ENCODE measurements at places on chromosomes 12 and 14. TPM values are rescaled to one million over a fixed set of nuclear protein-coding genes. Genes with fewer than 3 reads are reported as not detected.

TAS2R42 gene
- not detected for total RNA-seq

GRCh38 chr12:45231515-45232145 is 15.7 kb downstream of the ANO6 start:
- peaks cover 54% of the 10 kb centered on the region for H3K4me1 ChIP-seq
- H3K27me3 ChIP-seq: no peaks in the 10 kb centered on the region
- no peaks in the 10 kb centered on the region for H3K36me3 ChIP-seq
- H3K27ac ChIP-seq: peak overlapping the region; percentile 90
- peak overlapping the region; percentile 9 for H3K4me3 ChIP-seq
- DNase-seq: peak; percentile 81

- peaks cover 38% of the 10 kb centered on the region for H3K4me1 ChIP-seq
- H3K27ac ChIP-seq: no peak overlapping the region
- no peaks in the 10 kb centered on the region for H3K27me3 ChIP-seq
- H3K36me3 ChIP-seq: peaks cover 73% of the 10 kb centered on the region
Observed at GRCh38 chr14:23076785-23077408, 18.0 kb downstream of the ACIN1 start.

DNA sequence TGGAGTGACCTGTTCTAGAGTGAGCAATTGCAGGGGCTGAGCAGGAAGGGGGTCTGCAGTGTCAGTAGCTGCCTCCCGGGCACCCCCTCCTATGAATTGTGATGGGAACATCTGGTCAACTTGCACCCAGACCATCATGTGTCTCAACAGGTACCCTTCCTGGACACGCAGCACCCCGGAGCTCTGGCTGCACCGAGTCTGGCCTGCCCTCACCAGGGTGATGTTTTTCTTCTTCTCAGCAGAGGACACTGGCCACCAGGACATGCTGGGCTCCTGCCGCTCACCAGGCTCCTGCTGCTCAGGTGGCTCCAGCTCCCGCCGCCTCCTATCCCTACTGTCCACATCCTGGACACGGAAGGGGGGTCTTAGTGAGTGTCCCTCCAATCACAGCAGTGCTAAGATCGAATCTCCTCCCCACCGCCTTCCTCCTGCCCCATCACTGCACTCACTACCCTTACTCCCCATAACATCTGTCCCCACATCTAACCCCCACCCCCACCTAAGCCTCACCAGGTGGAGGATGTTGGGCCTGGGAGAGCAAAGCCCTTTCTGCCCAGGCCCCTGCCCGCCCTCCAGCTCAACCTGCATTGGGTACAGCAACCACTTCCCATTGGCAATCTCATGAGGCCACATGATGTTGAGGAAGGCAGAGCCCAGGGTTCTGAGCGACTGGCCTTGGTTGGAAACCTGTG is 14.9 kb downstream of the ITGA7 start:
- H3K27me3 ChIP-seq: no peaks in the 10 kb centered on the region
- H3K36me3 ChIP-seq: no peaks in the 10 kb centered on the region
- DNase-seq: no peak
- no peak overlapping the region for H3K4me3 ChIP-seq

GRCh38 chr12:120408771-120409170 is 29.1 kb upstream of the COX6A1 start:
- DNase-seq: no peak
- no peaks in the 10 kb centered on the region for H3K27me3 ChIP-seq
- no peak overlapping the region for H3K4me3 ChIP-seq
- no peak overlapping the region for H3K27ac ChIP-seq

SOAT2 gene
- 0.07 TPM for total RNA-seq

MBD6 gene
- 13.1 TPM for total RNA-seq

DNA sequence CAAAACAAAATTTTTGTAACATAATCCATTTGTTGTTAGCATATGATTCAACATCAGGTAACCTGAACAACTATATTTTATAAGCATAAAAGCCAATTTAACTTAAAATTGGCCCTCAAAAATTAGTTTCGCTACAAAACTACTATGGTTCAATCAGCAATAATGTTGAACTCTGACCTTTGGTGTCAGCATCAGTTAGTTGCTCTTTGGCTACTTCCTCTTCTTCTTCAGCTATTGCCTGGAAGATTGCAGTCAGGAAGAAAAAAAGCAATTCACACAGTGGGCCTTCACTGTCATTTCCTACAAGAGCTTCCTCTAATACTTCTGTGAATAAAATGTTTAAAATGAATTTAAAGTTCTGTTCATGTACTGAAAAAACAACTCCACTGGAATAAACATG is 78.2 kb upstream of the CFL2 start:
- peaks cover 12% of the 10 kb centered on the region for H3K36me3 ChIP-seq
- no peak overlapping the region for H3K27ac ChIP-seq
- DNase-seq: no peak
- no peaks in the 10 kb centered on the region for H3K27me3 ChIP-seq
- H3K4me1 ChIP-seq: no peaks in the 10 kb centered on the region

CMA1 gene
- total RNA-seq: not detected

GRCh38 chr14:104656014-104656714 is 33.3 kb upstream of the INF2 start:
- H3K27me3 ChIP-seq: no peaks in the 10 kb centered on the region
- no peaks in the 10 kb centered on the region for H3K36me3 ChIP-seq
- no peaks in the 10 kb centered on the region for H3K4me1 ChIP-seq
- H3K4me3 ChIP-seq: no peak overlapping the region
- H3K27ac ChIP-seq: no peak overlapping the region
- DNase-seq: no peak

GRCh38 chr14:21096978-21097635 is 1.3 kb downstream of the ZNF219 start:
- no peak overlapping the region for H3K4me3 ChIP-seq
- H3K4me1 ChIP-seq: peaks cover 16% of the 10 kb centered on the region
- no peaks in the 10 kb centered on the region for H3K36me3 ChIP-seq
- H3K27ac ChIP-seq: no peak overlapping the region
- no peak for DNase-seq
- no peaks in the 10 kb centered on the region for H3K27me3 ChIP-seq

IL26 gene
- not detected for total RNA-seq

EIF2S3B gene
- 0.63 TPM for total RNA-seq

TMEM52B gene
- total RNA-seq: not detected

GRCh38 chr12:25384893-25385248 is 134.1 kb upstream of the KRAS start:
- H3K36me3 ChIP-seq: no peaks in the 10 kb centered on the region
- H3K4me1 ChIP-seq: peaks cover 19% of the 10 kb centered on the region
- H3K27ac ChIP-seq: no peak overlapping the region
- no peaks in the 10 kb centered on the region for H3K27me3 ChIP-seq
- DNase-seq: no peak

GRCh38 chr12:124379938-124380754 is 85.3 kb downstream of the RFLNA start:
- peaks cover 77% of the 10 kb centered on the region for H3K36me3 ChIP-seq
- peak overlapping the region; percentile 86 for H3K27ac ChIP-seq

CLEC4C gene
- total RNA-seq: not detected

DNA sequence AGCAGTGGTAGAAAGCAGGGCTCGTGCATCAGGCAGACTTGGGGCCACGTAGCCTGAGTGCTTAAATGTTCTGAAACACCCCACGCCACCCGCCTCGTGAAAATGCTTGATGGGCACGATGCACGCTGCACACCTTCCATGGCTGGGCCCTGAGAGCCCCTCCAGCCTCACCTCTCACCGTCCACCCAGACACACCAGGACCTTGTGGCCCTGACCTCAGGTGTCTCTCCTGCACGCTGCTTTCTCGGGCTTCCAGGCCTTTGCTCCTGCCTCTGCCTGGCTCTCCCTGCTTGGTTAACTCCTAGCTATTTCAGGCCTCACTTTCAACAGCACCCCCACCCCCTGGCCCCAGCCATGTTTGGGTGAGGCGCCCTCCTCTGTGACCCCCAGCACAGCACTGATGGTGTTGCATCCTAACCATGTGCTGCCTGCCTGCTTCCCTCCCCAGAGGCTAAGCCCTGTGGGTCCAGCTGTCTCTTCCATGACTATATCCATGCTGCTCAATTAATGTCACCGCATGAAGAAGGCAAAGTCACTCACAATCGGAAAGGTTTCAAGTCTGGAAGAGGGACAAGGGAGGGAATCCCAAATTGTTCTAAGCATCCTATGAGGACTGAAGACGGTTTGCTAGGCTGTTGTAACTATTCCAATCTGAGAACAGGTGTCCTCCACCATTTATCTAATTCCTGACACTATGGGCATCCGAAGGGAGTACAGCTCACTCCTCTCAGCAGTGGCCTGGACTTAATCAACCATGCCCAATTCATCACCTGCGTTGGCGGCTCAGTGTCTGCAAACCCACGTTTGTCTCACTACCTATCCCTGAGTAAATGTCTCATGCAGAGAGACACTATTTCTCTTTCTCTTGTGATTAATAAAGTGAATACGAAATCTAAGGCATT is 82.2 kb downstream of the CCDC88C start:
- H3K4me3 ChIP-seq: no peak overlapping the region
- no peak overlapping the region for H3K27ac ChIP-seq
- no peaks in the 10 kb centered on the region for H3K27me3 ChIP-seq
- DNase-seq: no peak
- no peaks in the 10 kb centered on the region for H3K36me3 ChIP-seq

SDR9C7 gene
- not detected for total RNA-seq

DNA sequence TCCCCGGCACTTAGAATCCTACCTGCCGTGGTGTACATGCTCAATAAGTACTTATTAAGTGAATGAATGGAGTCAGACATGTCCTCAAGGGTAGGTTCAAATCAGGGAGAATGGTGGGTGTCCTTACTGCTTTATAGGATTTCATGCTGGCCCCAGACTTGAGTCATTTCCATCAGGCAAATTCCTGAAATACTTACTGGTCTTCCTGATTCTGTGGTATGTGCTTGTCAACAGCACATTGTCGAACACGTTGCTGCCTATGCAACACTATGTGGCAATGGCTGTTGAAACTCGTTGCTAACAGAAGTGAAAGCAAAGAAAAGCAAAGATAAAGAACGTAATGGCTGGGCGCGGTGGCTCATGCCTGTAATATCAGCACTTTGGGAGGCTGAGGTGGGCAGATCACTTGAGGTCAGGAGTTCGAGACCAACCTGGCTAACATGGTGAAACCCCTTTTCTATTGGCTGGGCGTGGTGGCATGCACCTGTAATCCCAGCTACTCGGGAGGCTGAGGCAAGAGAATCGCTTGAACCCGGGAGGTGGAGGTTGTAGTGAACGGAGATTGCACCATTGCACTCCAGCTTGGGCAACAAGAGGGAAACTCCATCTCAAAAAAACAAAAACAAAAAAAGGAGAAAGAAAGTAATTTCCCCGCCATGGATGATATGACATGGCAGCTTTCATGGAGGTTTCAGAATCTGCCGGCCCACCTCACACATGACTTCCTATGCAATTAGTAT is 214.9 kb downstream of the ZFP36L1 start:
- peak; percentile 91 for DNase-seq
- H3K27ac ChIP-seq: peak overlapping the region; percentile 37
- no peaks in the 10 kb centered on the region for H3K27me3 ChIP-seq
- no peaks in the 10 kb centered on the region for H3K36me3 ChIP-seq
- H3K4me3 ChIP-seq: no peak overlapping the region

ASCL1 gene
- not detected for total RNA-seq

DNA sequence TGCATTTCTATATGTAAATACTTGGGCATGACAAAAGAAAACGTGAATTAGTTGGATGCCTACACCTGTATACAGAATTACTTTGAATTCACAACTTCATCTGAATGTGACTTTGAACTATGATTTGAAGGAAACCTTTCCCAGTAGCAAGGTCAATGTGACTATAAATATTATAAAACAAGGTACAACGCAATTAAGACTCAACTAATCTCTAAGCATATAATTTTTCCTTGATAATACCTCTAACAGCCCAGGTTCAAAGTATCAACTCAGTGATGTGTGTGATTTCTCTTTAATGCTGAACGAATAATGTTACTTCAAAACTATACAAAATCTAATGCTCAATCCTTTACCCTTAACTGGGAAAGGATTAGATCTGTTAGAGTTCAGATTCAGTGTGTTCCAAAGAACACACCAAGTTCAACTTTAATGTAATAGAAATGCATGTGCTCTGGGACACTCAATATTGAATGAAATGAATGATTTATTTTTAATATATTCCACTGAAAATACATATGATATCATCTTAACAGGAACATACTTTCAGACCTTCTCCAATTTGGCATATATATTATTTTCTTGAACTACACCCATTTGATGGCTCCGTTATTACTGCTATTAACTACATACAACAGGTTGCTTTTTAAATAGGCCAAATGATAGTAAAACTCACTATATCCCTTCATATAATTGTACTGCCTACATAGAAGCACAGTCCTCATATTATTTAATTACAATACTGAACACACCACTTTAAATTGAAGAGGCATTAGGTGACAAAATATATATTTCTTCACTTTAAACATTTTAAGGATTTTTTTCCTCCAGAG is 40.1 kb upstream of the MTERF2 start:
- no peaks in the 10 kb centered on the region for H3K36me3 ChIP-seq
- no peaks in the 10 kb centered on the region for H3K27me3 ChIP-seq
- peak overlapping the region; percentile 52 for H3K27ac ChIP-seq
- no peak for DNase-seq
- H3K4me3 ChIP-seq: peak overlapping the region; percentile 23
- H3K4me1 ChIP-seq: peaks cover 29% of the 10 kb centered on the region

GRCh38 chr14:104363891-104364760 is 215.4 kb upstream of the C14orf180 start:
- no peak overlapping the region for H3K4me3 ChIP-seq
- no peaks in the 10 kb centered on the region for H3K36me3 ChIP-seq
- H3K4me1 ChIP-seq: no peaks in the 10 kb centered on the region
- H3K27me3 ChIP-seq: peaks cover 73% of the 10 kb centered on the region
- DNase-seq: no peak

EID3 gene
- total RNA-seq: 12.0 TPM

- peaks cover 36% of the 10 kb centered on the region for H3K4me1 ChIP-seq
- peak overlapping the region; percentile 57 for H3K27ac ChIP-seq
- no peak for DNase-seq
- H3K27me3 ChIP-seq: no peaks in the 10 kb centered on the region
- no peaks in the 10 kb centered on the region for H3K36me3 ChIP-seq
- no peak overlapping the region for H3K4me3 ChIP-seq
Observed at GRCh38 chr14:80585506-80585835, 356.1 kb downstream of the CEP128 start.

SRRM4 gene
- under 0.01 TPM for total RNA-seq

GRCh38 chr12:69338936-69339335 is 9.2 kb upstream of the LYZ start:
- no peaks in the 10 kb centered on the region for H3K36me3 ChIP-seq
- no peaks in the 10 kb centered on the region for H3K4me1 ChIP-seq
- H3K27ac ChIP-seq: no peak overlapping the region
- no peak overlapping the region for H3K4me3 ChIP-seq
- no peak for DNase-seq

- H3K4me3 ChIP-seq: no peak overlapping the region
- no peaks in the 10 kb centered on the region for H3K27me3 ChIP-seq
- H3K36me3 ChIP-seq: no peaks in the 10 kb centered on the region
- H3K27ac ChIP-seq: peak overlapping the region; percentile 53
Observed at GRCh38 chr12:80186727-80187217, 87.4 kb downstream of the OTOGL start.

NDUFB1 gene
- total RNA-seq: 248 TPM

DNA sequence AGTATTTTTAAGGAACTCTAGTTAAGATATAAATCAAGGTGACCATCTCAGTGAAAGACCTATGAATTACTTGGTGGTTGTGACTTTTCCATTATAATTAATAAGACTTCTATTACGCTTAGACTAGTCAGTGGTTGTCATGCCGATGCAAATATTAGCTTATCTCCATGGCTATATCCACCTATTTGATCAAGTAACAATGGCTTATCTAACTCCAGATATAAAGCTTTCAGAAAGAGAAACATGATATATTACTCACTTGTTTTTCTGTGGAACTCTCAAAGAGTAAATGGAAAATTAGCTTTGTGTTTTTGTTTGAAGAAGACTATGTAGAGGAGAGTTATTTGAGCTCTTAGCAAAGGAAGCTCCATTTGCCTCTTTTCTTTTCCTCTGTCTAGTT is 323.8 kb upstream of the DCN start:
- H3K36me3 ChIP-seq: no peaks in the 10 kb centered on the region
- H3K4me1 ChIP-seq: no peaks in the 10 kb centered on the region
- no peak overlapping the region for H3K4me3 ChIP-seq
- H3K27me3 ChIP-seq: no peaks in the 10 kb centered on the region
- no peak for DNase-seq
- no peak overlapping the region for H3K27ac ChIP-seq

Measured in PC-3 (cell line).